ENCODE measurements at places on chromosomes 1 and 21.

- DNase-seq = no peak
Observed at GRCh38 chr1:243754348-243754747, 95.7 kb downstream of the AKT3 start.

GRCh38 chr1:110672001-110672752 lies 2.6 kb downstream of the KCNA3 start:
- DNase-seq = no peak

DNA sequence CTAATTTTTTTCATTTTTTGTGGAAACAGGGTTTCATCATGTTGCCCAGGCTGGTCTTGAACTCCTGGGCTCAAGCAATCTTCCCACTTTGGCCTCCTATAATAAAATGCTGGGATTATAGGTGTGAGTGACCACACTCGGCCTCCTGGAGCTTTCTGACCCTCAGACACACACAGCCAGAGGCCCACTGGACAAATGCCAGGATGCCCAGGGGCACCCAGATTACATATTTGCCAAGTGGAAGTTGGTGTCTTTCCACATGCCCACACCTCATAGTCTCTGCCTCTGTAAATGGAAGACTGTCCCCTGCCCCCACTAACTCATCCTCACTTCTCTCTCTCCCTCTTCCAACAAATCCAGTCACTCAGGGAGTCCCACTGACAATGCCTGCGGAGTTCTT lies 63.4 kb upstream of the LRP8 start:
- DNase-seq = no peak

GRCh38 chr1:245007852-245008251 lies 143.5 kb upstream of the HNRNPU start:
- no peak for DNase-seq

GRCh38 chr1:31776516-31776915 lies 12.4 kb upstream of the ADGRB2 start:
- DNase-seq = no peak

DNA sequence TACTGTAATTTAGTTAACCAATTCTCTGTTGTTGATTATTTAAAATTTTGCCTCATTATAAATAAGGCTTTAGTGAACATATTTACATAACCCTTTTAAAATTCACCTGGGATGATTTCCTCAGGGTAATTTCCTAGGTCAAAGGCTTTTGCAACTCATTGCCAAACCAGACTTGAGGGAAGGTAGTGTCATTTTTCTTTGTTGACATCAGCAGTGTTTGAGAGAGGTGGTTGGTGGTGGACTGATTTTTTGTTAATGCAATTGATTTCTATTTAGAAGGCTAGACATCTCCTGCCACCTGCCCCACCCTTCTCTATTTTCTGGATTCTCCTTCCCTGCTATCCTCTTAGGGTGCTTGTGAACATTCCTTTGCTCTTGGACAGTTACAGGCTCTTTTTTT lies 116.8 kb downstream of the HHAT start:
- no peak for DNase-seq

GRCh38 chr1:208029381-208030287 lies 118.7 kb upstream of the CD34 start:
- peak; percentile 75 for DNase-seq

- DNase-seq = no peak
Observed at GRCh38 chr1:2783435-2784397, 17.8 kb downstream of the TTC34 start.

DNA sequence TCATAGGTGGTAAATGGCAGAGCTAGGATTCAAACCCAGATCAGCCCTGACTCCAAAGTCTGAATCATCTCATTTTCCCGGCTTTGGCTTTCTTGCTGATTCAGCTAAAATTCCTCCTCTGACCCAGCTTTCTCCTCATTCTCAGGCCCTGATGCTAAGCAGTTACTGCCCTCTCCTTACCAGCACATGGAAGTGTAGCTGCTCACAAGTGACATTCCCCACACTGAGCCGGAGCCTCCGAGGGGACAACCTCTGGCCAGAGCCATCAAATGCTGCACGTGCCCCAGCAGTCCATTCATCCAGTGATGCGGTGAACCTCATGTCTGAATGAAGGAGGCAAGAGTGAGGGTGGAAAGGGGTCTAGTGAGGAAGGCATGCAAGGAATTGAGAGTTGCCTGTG lies 11.1 kb downstream of the ITGA10 start:
- no peak for DNase-seq

- DNase-seq = no peak
Observed at GRCh38 chr1:9311479-9311878, 18.8 kb downstream of the SPSB1 start.

DNA sequence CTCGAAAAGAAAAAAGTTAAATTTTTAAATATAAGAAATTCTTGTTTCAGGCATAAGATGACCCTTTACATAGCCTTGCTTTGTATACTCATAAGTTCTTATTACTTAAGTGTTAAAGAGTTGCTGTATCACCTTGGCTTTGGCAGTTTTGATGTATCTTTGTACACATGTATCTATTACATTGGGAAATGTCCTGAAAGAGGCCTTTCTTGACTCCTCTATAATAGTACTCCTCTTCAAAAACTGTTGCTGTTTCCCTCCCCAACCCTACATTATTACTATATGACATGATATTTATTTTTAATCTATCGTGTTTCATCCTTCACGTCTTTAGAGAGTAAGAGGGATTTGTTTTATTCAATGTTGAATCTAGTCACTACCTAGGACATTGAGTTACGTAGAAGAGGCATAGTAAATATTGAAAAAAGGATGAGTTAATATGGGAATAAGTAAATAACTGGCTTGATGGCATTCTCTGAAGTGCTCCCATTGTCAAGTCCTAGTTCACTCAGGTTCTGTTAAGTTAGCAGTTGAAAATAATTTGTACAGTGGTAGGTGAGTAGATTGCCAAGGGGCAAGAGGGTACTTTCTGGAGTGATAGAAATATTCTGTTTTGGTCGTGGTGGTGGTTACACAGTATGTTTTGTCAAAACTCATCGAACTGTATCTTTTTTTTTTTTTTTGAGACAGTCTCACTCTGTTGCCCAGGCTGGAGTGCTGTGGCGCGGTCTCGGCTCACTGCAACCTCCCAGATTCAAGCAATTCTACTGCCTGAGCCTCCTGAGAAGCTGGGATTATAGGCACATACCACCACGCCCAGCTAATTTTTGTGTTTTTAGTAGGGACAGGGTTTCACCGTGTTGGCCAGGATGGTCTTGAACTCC lies 8.2 kb downstream of the THRAP3 start:
- DNase-seq = no peak

- no peak for DNase-seq
Observed at GRCh38 chr21:25062061-25062460, 545.2 kb downstream of the MRPL39 start.

DNA sequence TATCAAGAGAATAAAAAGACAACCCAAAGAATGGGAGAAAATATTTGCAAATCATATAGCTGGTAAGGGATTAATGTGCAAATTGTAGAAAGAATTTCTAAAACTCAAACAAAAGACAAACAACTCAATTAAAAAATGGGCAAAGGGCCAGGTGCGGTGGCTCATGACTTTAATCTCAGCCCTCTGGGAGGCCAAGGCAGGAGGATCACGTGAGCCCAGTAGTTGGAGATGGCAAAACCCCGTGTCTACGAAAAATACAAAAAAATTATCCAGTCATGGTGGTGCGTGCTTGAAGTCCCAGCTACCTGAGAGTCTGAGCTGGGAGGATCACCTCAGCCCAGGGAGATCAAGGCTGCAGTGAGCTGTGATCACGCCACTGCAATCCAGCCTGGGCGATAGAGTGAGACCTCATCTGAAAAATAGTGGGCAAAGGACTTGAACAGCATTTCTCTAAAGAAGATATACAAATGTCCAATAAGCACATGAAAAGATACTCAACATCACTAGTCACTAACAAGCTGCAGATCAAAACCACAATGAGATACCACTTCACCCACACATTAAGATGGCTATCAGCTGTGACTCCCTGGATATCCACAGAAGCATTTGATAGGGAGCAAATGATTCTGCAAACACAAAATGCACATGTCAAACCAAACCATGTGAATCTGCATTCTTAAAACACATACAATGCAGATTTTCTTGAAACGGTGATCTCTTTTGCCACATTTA lies 20.9 kb downstream of the SLC30A1 start:
- DNase-seq = no peak

GRCh38 chr1:180080439-180080838 lies 74.2 kb upstream of the QSOX1 start:
- no peak for DNase-seq

GRCh38 chr1:95041491-95042165 lies 31.1 kb downstream of the ALG14 start:
- peak; percentile 91 for DNase-seq

- DNase-seq = no peak
Observed at GRCh38 chr1:116128664-116129063, 17.5 kb downstream of the MAB21L3 start.

GRCh38 chr1:244368279-244368678 lies 83.4 kb downstream of the ADSS2 start:
- no peak for DNase-seq

GRCh38 chr1:5341471-5341870 lies 650.8 kb downstream of the NPHP4 start:
- DNase-seq = no peak

- DNase-seq = peak; percentile 45
Observed at GRCh38 chr1:227058321-227058751, 118.2 kb downstream of the COQ8A start.

DNA sequence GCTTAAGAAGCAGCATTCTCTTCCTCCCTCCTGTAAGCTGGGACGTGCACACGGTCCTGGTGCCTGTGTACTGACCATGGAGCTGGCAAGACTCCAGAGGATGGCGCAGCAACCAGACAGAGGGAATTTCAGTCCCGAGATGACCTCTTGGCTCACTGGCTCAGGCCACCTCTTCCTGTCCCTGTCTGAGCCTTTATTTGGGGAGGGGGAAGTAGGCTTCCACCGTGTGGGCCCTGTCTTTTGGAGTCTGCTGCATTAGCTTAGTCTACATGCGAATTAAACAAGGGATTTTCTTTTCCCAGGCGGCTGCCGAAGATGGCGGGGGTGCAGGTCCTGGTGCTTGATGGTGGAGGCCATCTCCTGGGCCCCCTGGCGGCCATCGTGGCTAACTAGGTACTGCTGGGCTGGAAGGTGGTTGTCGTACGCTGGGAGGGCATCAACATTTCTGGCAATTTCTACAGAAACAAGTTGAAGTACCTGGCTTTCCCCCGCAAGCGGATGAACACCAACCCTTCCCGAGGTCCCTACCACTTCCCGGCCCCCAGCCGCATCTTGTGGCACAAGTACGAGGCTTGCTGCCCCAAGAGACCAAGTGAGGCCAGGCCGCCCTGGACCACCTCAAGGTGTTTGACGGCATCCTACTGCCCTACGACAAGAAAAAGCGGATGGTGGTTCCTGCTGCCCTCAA lies 10.2 kb downstream of the IL24 start:
- no peak for DNase-seq

GRCh38 chr1:161192476-161193465 lies 6.1 kb downstream of the ADAMTS4 start:
- peak; percentile 84 for DNase-seq

DNA sequence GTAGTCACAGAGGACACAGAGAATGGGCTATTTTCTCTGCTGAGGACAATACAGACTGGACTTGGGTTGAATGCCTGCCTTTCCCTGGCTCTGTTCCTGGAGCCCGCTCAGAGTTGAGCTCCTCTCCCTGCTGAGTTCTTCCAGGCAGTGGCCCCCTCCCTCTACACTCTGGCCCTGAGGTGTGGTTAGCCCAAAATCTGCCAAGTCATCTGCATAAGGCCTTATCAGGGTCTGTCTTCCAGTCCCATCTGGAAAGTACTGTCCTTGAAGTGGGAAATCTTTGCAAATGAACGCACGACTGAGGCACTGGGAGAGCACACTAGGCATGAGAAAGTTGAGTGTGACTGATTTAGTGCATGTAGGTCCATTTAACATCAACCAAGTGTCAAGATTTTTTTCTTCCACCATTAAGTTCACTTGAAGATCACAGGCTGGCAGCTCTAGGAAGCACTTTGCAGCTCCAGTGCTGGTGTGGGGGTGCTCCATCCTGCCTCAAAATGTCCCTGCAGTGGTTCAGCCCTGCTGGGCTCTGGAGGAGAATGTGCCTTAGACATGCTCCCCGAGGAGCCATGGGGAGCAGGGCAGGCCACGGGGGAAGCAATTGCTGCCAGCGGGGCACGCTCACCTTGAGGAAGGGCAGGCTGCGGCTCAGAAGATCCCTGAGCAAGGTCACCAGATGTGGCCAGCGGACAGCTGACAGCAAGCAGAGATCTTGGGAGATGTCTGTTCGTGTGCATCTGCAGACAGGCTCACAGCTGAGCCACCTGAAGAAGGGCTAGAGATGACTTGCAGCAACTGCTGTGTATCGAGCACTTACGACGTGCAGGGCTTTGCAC lies 41.5 kb downstream of the IER5 start:
- no peak for DNase-seq

DNA sequence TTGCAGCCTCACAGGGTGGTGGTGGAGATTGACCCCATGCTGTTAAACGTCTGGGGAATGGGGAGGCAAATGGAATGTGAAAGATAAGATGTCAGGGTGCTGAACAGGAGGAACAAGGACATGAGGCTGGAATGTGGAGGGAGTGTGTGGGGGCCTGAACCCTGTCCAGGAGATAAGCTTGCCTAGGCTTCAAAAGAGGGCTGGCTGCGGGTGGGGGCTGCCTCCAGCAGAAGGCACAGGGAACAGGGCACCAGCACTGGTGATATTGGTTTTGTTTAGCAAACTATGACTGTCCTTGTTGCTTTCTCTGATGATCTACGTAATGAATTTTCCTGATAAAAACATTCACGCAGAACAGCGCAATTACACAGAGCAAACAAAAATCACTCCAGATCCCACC lies 52.4 kb upstream of the LRP8 start:
- no peak for DNase-seq

GRCh38 chr21:18369115-18369514 lies 34.5 kb downstream of the TMPRSS15 start:
- DNase-seq = no peak

GRCh38 chr1:231723146-231723545 lies 96.6 kb downstream of the DISC1 start:
- no peak for DNase-seq

- peak; percentile 3 for DNase-seq
Observed at GRCh38 chr1:72229893-72230292, 52.4 kb downstream of the NEGR1 start.

GRCh38 chr1:106986603-106987002 lies 69.9 kb upstream of the PRMT6 start:
- no peak for DNase-seq

GRCh38 chr1:238451781-238452310 lies 561.1 kb upstream of the ZP4 start:
- DNase-seq = no peak

- DNase-seq = no peak
Observed at GRCh38 chr1:220438741-220439140, 89.2 kb upstream of the MARK1 start.

GRCh38 chr1:209318181-209319056 lies 265.1 kb upstream of the CAMK1G start:
- DNase-seq = no peak

- DNase-seq = no peak
Observed at GRCh38 chr1:223639331-223639749, 26.2 kb downstream of the CAPN8 start.

DNA sequence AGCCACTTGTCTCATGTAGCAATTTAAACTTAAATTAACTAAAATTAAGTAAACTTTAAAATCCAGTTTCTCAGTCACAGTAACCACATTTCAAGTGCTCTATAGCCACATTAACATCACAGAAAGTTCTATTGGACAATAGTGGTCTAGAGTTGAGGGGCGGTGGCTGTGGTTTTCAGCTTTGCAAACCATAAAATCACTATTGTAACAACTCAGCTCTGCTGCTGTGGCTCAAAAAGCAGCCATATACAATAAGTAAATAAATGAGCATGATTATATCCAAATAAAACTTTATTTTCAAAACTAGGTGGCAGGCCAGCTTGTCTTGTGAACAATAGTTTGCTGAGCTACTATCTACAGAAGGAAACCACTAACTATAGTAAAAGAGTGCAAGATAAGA lies 43.4 kb upstream of the C1orf53 start:
- DNase-seq = no peak

All from cardiac fibroblast (primary cell).